GM23338 (cell line): ENCODE measurements at places on chromosomes 7 and 10. TPM values are rescaled to one million over a fixed set of nuclear protein-coding genes. Genes with fewer than 3 reads are reported as not detected.
A peak's percentile ranks its signal among the peaks of the same experiment; 100 is the strongest.

Gene MBLAC1
- polyA plus RNA-seq, result 2.4 and 2.7 TPM in 2 replicates

Gene ADAMTS14
- 1.5 and 1.9 TPM in 2 replicates for polyA plus RNA-seq

Gene HOXA9
- not detected in 2 replicates for polyA plus RNA-seq

Gene LANCL2
- 7.3 and 7.9 TPM in 2 replicates for polyA plus RNA-seq

Gene MYH16
- polyA plus RNA-seq, result not detected in 2 replicates

Gene ASL
- polyA plus RNA-seq, result 13.0 and 14.9 TPM in 2 replicates

Gene ABI1
- polyA plus RNA-seq, result 18.7 and 22.3 TPM in 2 replicates

Gene AKR1C3
- 6.2 and 9.1 TPM in 2 replicates for polyA plus RNA-seq

Gene CALHM1
- polyA plus RNA-seq, result 0.11 and 0.16 TPM in 2 replicates

Gene SH2D4B
- 0.08 TPM in 1 of 2 replicates, not detected in the other for polyA plus RNA-seq

Gene VGF
- 2.6 and 3.0 TPM in 2 replicates for polyA plus RNA-seq

DNA sequence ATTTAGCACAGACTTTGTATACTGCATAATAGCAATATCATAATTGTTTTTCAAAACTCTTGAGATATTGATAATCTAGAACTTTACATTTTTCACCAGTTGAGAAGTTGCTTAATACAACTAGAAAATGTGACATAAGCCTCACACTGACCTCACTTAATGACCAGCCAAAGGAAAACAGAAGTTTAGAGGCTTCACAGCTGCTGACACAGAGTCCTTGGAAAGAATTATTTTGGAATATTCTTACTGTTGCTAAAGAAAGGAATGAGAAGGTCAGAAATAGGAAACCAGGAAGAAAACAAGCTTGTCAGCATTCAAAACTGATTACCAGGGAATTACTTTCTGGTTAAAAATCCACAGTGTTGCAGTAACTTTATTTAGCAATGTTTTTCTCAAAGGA lies 35.5 kb upstream of the WASL start:
- no peak for DNase-seq

DNA sequence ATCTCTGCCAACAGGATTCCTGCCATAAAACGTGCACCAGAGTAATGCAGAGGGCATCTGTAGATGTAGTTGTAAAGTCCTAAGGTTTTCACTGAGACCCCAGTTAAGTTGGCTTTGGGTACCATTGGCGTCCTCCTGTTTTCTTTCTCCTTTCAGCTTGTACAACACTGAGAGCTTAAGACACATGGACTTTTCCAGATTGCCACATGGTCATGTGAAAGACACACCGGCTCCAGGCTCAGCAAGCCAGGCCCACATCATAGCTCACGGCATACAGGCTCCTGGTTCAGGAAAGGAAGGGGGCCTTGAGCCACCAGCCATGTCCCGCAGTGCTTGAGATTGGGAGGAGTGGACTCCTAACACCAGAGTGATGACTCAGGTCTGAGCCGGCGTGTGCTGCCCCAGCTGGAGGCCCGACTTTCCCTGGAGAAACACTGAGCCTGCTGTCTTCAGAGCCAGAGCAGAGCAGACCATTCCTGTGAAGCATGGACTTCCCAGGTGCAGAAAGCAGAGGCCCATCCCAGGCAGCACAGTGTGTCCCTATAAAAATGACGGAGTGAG lies 252.7 kb downstream of the PRPF18 start:
- no peak for DNase-seq

DNA sequence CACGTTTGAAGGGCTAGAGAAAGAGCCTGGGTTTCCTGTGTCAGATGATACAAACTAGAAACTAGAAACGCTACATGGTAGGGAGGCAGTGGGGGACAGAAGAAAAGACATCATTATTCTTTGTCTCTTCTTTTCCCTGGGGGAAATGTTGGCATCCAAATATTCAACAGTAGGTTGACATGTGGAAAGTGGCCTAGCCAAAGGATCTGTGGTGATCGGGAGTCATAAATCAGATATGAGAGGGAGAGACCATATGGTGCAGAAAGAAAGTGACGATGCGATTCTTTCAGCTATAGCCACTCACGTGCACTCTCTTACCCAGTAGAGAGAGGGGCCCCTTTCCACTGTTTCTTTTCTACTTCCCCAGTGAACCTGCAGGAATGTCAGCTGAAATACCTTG lies 964.7 kb downstream of the LRMDA start:
- DNase-seq, result no peak

- peak; percentile 71 for DNase-seq
These were observed 1.4 kb downstream of the WNT16 start for GRCh38 chr7:121330053-121330833.

GRCh38 chr10:63003816-63004453 lies 129.2 kb upstream of the NRBF2 start:
- DNase-seq, result peak; percentile 35

DNA sequence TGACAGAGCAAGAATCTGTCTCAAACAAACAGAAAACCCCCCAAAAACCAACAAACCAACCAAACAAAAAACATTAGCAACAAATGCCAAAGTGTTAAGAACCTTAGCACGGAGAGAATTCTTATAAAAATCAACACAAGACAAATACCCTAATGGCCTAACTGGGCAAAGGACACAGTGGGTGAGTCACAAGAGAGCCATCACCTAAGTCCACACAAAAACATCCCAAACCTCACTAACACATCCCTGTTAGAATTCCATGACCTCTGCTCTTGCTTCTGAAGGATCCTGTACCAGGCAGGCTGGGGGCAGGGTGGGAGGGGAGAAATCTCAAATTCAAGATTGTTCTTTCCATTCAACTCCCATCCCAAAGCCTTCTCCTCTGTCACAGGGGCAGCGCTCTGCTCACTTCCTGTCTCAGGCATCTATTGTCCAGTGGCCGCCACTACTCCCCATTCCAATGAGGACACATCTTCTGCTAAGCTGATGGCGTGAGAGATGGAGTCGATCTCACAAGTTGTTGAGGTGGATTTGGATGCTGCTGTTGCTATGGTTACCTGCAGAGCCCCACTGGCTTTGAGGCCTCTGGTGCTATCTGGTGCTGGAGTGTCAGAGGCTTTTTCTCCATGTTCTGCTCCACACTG lies 9.2 kb downstream of the IL15RA start:
- DNase-seq, result no peak

DNA sequence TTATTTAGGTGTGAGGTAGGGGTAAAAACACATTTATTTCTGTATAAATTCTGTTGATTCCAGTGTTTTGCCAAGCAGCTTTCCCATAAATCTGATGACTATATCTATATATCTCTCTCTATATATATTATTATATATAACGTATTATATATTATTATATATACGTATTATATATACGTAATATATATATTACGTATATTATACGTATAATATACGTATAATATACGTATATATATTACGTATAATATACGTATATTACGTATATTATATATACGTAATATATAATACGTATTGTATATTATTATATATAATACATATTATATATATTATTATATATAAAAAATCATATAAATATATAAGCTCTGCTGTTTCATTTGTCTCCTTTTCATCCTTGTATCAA lies 163.5 kb downstream of the GPR158 start:
- DNase-seq, result no peak

DNA sequence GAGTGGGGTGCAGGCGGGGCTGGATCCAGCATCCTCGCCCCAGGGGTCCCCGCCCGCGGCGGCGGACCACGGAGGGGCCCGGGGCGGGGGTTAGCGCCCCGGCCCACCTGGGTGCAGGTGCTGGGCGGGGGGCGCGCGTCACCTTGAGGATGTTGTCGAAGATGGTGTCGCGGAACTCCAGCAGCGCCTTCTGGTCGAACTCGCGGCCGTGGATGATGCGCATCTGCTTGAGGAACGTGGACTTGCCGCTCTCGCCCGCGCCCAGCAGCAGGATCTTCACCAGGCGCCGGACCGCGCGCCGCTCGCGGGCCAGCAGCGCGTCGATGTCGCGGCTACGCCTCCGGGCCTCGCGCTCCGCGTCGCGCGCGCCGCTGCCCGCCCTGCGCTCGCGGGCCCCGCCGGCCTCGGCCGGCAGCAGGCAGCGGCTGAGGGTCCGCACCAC lies 376 bp downstream of the GNA12 start:
- no peak for DNase-seq

DNA sequence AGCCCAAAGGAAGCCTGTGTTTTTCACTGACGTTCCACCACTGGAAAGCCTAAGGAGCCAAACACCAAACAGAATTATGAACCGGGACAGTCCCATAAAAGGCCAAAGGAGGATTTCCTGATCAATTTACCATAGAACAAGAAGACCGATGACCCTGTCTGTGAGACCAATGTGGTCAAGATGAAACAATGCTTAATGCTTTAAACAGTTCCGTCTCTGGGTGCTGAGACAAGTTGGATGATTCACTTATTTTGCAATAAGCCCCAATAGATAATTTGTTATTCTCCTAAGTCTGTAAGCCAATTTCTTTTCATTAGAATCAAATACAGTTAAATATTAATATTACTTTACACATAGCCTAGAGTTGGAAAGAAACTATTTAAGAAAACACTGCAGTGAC lies 134.9 kb downstream of the MICU1 start:
- no peak for DNase-seq

GRCh38 chr10:103013416-103013815 lies 95.3 kb downstream of the CNNM2 start:
- no peak for DNase-seq

GRCh38 chr10:104577163-104577562 lies 63.9 kb upstream of the SORCS3 start:
- no peak for DNase-seq

GRCh38 chr10:132005147-132005546 lies 23.4 kb upstream of the BNIP3 start:
- DNase-seq, result no peak

DNA sequence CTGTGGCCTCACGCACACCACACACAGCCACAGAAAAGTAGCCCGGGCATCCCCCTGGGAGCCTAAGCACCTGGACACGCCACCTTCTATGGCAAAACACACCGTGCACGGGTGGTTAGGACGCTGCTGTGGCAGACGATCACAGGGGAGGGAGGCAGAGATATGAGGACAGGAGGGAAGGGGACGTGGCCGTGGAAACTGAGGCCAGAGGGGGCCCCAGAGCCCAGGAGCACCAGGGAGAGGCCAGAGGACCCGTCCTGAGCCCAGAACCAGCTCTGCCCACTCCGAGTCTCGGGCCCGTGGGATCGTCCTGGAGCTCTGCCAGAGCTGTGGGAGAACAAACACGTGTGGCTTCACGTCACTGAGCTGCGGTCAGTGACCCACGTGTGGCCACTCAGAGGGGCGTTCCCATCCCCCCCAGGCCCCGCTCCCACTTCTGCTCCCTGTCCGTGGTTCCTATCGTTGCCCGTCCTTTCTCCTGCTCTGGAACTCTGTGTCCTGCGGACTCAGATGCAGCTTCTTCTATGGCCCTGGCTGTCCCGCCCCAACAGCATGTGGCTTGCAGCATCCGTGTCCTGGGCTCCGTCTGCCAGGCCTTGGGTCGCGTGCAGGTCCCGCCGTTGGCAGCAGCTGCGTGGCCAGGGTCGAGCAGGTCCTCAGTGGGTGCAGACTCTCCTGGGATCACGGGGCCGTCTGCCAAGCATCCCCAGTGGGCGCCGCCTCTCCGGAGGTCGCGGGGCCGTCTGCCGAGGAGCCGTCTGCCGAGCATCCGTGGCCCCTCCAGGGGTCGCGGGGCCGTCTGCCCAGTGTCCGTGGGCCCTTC lies 31.0 kb downstream of the GET4 start:
- DNase-seq, result no peak

DNA sequence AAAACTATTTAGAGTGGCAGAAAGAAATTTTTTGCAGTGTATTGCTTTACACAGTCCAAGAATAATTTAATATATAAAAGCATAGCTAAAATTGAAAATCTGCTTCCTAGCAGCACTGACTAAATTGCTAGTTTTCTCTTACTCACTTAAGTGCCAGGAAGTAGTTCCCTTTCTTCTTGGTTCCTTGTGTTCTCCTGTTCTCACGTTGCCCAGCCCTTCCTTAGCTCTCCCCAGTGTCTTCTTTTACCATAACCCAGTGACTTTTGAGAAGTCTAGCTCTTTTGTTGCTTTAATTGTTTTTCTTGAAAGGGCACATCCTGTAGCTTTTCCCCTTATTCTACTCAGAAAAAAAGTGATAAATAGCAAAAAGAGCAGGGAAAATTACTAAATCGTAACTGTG lies 215.5 kb downstream of the THSD7A start:
- no peak for DNase-seq

DNA sequence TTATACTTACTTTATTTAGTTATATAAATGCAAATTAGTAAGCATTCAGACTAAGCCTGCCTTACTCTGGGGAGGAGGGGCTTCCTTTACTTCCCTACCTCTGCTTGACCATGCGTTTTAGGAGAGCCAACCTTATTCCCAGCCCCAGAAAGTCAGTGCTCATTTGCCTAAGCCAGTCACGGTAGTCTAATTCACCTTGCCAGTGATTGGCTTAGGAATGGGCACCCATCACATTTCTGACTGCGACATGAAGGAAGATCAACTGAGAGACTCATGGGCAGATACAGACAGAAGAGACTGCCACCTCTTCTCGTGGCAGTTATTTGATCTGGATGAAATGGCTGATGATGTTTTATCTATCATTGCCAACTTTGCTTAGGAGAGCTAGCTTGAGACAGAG lies 29.5 kb downstream of the RPA3 start:
- DNase-seq, result no peak
